ENCODE measurements at places on chromosomes 6 and 20. TPM values are rescaled to one million over a fixed set of nuclear protein-coding genes. Genes with fewer than 3 reads are reported as not detected.

DNA sequence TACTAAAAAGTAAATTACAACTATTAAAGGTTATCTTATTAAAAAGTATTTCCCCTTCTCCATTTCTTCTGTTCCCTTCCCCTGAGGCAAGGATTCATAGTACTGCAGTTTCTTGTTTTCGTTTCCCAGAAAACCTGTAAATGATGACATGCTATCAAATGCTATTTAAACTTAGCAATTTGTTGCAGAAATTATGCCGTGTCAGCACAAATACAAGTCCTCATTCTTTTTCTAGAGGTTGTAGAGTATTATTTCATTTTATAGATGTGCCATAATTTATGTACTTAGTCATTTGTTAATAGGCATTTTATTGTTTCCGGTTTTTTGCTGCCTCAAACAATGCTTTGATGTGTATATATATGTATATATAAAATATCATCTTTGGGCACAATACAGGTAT, 268.4 kb downstream of the PLCB1 start:
- no peak for DNase-seq

GRCh38 chr6:14058029-14058695, 59.4 kb upstream of the CD83 start:
- no peak for DNase-seq

CST5 gene
- not detected for total RNA-seq

GRCh38 chr6:11791354-11792107, 12.9 kb upstream of the ADTRP start:
- DNase-seq: peak; percentile 52

ADAM33 gene
- total RNA-seq: not detected

DNA sequence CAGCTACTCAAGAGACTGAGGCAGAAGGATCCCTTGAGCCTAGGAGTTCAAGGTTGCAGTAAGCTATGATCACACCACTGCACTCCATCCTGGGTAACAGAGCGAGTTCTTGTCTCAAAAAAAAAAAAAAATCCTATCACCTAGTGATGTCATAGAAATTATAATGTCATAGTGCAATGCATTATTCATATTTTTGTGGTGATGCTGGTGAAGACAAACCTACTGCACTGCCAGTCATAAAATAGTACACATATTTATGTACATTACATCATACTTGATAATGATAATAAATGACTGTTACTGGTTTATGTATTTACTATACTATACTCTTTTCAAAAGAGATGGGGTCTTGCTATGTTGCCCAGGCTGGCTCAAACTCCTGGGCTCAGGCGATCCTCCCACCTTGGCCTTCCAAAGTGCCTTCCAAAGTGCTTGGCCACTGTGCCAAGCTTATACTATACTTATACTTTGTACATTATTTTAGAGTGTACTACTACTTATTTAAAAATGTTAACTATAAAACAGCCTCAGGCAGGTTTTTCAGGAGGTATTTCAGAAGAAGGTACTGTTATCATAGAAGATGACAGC, 26.6 kb downstream of the ENPP3 start:
- DNase-seq: no peak

DNA sequence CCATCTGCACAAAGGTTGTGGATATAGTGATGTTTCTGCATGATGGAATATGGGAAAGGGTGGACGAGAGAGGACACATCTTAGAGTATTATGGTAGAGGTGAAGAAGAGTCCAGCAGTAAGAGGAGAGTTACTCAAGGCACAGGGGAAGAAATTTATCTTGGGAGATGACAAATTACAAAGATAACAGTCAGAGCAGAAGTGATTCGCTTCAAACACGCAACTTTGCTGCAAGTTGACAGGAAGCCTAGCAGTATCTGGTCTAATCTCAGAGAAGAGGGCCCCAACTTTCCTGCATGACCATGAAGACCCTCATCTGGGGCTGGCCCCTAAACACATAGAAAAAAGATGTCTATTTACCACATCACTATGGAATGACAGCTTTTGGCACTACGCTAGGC, 1.2 kb upstream of the CALHM6 start:
- no peak for DNase-seq

DNA sequence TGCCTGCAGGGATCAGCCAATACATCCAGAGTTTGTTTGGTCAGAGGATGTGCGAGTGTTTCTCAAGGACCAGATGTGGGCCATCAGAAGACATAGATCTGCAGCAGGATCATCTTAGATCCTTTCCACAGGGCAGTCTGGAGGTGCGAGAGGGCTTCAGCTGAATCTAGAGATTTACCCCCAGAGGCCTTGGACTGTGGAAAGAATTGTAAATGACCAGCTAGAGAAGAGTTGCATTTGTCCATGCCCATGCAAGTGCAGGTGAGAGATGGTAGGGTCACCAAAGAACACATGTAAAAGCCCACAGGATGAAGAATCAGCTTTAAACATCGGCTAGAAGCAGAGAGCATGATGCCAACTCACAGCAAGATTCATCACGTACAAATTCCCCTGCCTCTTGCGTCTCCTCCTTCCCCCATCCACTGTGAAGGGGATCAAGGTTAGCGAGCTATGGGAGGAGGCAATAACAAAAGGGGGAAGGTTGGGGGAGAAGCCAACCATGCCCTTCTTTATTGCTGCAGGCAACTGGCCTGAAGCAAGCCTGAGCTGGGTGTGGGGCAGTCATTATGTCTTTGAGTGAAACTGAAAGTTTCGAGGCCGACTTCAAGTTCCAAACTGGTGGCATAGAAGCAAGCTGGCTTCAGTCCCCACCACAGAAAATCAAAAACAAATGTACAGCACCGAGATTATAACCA, 83.5 kb downstream of the SCML4 start:
- no peak for DNase-seq

GRCh38 chr6:149075616-149076354, 241.7 kb upstream of the TAB2 start:
- DNase-seq: no peak

PTK7 gene
- 38.2 TPM for total RNA-seq

DNA sequence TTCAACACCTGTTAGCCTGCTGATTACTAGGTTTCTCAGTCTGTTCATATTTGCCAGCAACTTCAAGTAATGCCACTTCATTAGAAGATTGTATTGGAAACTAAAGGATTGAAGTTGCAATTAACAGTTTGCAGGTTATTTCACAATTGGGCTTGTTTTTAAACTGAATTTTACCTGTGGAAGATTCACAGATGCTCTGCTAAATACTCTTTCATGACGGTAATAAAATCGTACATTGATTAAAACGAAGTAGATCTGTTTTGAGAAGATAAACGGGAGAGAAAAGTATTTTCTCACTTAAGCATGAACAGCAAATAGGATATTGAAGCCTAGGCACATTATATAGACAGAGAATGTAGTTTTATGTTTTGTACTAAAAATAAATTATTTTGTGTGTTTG, 1.6 kb downstream of the RNF182 start:
- no peak for DNase-seq

- DNase-seq: no peak
Measured at GRCh38 chr20:25139029-25139705, 56.3 kb upstream of the ENTPD6 start.
